ENCODE measurements at places on chromosomes 6 and 20.

DNA sequence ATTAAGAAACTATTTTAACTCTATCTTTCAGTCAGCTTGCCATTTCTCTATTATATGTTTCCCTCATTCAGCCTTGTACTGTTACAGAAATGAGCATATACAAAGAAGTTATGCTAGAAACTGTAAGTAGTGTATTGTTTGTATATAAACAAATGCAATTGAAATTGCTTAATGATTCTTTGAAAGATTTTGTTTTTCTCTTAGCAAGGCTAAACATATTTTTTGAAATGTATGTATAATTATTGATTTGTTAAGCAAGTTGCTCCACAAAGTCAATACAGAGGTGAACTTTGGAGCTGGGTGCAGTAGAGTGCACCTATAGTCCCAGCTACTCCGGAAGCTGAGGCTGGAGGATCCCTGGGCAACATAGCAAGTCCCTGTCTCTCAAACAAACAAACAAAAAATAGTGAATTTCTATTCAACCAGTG is 253.6 kb downstream of the RNGTT start:
- DNase-seq, result no peak

DNA sequence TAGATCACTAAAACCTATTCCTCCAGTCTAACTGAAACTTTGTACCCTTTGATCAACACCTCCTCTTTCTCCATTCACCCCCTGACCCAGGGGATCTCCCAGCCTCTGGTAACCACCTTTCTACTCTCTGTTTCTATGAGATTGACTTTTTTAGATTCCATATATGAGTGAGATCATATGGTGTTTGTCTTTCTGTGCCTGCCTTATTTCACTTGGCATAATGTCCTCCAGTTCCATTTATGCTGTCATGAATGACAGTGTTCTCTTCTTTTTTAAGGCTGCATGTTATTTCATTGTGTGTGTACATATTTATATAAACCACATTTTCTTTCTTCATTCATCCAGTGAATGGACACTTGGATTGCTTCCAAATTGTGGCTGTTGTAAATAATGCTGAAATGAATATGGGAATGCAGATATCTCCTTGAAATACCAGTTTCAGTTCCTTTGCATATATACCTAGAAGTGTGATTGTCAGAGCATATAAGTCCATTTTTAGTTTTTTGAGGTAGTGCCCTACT is 57.7 kb downstream of the DHX35 start:
- no peak for DNase-seq

- DNase-seq, result no peak
These were observed 6.3 kb upstream of the HINT3 start for GRCh38 chr6:125950293-125950692.

DNA sequence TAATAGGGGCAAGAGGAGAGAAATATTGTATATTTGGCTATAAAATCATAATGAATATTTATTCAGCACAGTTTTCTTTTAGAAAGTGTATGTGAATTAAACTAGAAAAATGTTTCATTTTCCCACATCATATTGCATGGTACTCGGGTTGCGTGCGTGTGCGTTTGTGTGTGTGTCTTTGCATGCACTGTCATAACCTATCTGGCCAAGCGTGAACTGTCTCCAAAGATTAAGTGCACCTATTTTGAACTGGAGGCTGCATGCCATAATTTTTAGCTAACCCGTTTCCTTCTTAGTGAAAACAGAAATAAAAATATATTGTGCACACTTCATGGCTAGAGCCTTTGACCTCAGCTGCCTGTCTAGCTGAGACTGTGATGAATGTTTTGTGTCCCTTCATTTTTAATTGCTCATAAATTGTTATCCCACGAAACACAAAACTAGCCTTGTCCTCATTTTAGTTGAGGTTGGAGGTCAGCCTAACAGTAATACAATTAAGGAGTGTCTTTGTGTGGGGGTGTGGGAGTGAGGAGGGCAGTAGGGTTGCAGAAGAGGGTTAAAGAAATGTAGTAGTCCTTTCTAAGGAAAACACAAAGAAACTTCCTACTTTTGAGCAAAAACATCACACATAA is 336.1 kb upstream of the POU3F2 start:
- DNase-seq, result no peak

GRCh38 chr6:150069706-150070105 is 785 bp upstream of the ULBP3 start:
- DNase-seq, result no peak

GRCh38 chr20:17735206-17735804 is 35.5 kb downstream of the BANF2 start:
- DNase-seq, result no peak

- DNase-seq, result no peak
These were observed 151.1 kb downstream of the KHDC1L start for GRCh38 chr6:73074175-73074574.

GRCh38 chr6:6856538-6857523 is 250.9 kb upstream of the RREB1 start:
- DNase-seq, result no peak

DNA sequence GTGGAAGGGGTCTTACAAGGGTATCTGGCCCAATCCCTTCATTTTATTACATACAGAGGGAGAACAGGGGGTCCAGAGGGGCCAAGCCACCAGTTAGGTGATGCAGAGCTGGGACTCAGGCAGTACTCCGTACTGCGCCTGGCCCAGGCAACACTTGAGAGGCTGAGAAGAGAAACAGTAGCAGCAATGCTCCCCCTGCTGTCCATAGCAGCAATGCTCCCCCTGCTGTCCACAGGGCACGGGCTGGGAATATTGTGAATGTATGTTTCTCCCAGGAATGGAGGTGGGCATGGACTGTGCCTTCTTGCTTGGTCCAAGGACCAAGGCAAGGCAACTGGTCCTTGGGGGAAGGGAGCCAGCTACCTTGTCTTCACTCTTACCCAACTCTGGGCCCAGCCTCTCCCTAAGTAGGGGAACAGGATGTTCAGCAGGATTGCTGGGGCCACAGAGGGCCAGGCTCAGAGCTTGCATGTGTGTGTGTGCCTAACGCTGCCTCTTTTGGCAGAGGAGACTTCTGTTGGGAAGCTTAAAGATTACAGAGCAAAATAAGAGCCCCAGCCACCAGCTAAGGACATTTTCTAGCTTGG is 14.8 kb upstream of the FAM83C start:
- DNase-seq, result peak; percentile 56

- DNase-seq, result no peak
These were observed 35.1 kb upstream of the FAM83C start for GRCh38 chr20:35327074-35327976.

DNA sequence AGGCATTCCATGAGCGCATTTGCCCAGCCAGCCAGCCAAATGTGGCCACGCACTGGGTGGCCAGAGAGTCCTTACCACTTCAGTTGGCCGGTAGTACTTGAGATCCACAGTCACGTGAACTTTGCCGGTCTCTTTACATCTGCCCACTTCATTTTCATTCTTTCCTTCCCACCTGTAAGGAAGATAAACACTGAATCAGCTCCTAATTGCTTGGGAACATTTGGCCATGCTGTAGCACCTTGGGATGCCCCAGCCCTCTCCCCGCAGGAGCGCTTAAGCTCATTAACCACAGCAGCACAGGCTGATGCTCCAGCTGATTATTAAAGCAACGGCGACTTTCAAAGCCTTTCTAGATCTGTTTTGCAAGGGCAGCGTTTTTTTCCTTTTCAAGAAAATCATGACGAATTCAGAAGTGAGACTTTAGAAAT is 116.6 kb downstream of the FOXC1 start:
- DNase-seq, result no peak

GRCh38 chr20:44888226-44889103 is 3.0 kb downstream of the YWHAB start:
- DNase-seq, result no peak

- DNase-seq, result no peak
These were observed 514.3 kb upstream of the CITED2 start for GRCh38 chr6:139888681-139889122.

DNA sequence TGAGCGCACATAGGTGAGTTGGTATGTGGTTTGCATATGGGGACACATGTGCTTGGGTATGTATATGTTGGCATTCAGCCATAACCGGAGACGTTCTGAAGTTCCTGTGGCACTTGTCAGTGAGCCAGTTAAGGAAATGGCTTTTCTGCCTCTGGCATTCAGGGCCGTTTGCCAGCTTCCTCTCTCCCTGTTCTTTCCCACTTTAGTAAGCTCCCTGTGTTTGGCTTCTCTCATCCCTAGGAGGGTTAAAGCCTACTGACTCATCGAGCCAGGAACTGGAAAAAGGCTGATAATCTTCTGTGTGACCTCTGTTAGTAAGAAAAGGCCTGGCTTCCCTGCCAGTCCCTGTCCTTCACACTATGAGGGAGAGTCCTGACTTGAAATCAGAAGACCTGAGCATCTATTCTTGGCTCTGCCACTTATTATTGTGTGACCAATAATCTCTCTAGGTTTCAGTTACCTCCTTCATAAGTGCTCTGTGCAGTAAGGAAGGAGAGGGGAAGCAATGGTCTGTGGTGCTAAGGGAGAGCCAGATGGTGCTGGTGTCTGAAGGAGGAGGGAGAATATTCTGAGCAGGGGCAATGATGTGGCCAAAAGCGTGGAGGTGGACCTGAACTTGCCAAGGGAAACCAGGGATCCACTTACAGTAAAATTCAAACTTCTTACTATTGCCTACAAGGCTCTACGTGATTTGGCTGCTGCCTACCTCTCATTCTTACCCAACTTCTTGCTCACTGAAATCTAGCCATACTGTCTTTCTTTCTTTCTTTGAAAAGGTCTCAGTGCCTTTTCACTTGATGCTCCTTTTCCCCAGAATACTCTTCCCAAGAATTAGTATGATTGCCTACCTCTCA is 31.4 kb downstream of the ACSS2 start:
- DNase-seq, result peak; percentile 14

GRCh38 chr20:49868538-49868937 is 46.8 kb downstream of the SPATA2 start:
- no peak for DNase-seq

DNA sequence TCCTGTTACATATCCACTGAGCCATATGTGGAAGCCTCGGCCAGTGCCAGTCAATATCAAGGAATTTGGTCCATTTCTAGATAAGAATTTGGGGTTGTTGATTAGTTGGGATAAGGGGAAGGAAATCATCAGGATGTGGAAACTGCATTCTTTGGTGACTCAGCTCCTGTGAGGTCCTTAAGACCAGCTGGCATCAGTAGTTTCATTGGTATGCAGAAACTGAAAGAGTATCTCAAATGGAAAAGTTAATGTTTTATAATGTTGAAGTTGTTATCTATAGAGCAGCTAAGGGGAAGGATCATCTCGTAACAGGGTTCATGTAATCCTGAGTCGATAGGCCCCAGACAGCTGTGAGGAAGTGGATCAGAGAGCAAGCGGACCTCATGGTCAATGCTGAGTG is 87.9 kb upstream of the PRND start:
- no peak for DNase-seq

- no peak for DNase-seq
These were observed 904.3 kb upstream of the FLRT3 start for GRCh38 chr20:15241681-15242080.

GRCh38 chr6:161745594-161746141 is 471.8 kb upstream of the AGPAT4 start:
- DNase-seq, result no peak

DNA sequence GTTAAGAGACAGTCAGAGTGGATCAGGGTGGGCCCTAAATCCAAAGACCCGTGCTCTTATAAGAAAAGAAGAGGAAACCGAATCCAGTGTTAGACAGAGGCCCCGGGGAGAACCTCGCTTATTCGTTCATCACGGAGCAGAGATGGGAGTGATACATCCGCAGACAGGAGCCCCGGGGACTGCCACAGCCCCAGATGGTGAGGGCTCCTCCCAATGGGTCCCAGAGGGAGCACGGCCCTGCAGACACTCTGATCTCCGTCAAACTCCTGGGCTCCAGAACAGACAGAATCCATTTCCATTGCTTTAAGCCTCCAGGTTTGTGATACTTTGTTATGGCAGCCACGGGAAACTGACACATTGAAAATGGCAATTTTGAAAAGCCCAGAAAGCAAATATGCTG is 47.0 kb downstream of the CDH4 start:
- DNase-seq, result no peak

DNA sequence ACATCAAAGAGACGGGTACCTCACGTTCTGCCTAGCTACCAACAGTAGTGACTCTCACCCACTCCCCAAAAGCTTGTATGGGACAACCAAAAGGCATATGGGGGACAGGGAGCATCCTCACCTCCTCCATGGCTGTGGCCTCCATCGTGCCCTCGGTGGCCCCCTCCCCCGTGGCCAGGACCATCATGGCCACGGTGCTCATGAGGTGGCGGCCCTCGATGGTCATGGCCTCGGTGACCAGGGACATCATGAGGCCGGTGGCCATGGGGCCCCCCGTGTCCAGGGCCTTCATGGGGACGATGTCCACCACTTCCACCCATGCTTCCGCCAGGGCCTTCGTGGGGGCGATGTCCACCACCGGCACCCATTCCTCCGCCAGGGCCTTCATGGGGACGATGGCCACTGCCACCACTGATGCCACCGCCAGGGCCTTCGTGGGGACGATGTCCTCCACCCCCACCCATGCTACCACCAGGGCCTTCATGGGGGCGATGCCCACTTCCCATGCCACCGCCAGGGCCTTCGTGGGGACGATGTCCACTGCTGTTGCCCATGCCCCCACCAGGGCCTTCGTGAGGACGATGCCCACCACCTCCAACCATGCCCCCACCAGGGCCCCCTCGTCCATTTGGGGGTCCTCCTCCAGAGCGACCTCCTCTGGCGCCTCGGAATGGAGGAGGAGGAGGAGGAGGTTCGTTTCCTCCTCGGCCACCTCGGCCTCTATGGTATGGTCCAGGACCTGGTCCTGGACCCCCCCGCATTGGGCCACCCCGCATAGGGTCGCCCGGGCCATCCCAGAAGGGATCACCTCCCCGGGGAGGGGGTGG is 15.0 kb downstream of the PPP1R10 start:
- DNase-seq, result no peak

GRCh38 chr6:27334141-27334540 is 22.1 kb upstream of the POM121L2 start:
- DNase-seq, result no peak

DNA sequence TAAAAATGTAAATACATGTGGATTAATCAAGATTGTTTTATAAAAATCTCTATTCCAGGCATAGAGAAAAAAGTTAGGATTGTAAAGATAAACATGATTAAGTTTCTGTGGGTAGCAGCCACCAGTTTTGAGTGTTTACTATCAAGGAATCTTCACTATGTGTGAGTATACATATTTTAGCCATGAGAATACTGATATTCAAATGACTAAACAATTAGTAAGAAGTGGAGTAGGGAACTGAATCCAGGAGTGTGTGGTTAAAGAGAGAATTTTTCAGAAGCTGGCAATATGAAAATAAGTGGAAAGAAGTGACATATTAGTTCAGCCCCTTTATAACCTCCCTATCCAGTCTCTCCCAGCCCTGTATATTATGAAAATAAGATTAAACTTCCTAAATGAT is 10.3 kb downstream of the ELOVL2 start:
- no peak for DNase-seq

DNA sequence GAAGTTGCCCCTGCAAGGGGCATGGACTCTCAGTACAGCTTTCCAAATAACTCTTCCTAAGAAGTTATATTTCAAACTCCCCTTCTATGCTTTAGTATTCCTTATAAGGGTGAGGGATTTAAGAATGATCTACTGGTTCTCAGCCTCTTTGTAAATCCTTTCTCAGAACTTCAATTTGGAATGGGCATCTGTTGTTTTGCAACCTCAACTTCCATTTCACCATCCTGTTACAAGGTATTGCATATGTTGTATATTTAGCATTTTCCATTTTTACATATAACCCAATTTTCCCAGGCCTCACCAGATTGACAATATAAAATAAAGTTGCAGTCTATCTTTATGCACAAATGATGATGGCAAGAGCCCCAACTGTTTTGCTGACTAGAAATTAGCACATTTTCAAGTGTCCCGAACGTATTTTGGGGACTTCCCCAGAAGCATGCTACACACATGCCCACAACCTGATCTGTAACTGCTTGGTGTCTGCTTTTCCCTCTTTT is 154.9 kb upstream of the CARMIL1 start:
- DNase-seq, result no peak

GRCh38 chr6:74137911-74138310 is 441.9 kb downstream of the CD109 start:
- no peak for DNase-seq

Data from NCI-H1694 (cell line).